ENCODE measurements at places on chromosomes 5 and 9. TPM values are rescaled to one million over a fixed set of nuclear protein-coding genes. Genes with fewer than 3 reads are reported as not detected.

Gene ZFP37
- total RNA-seq: 17.2 TPM

GRCh38 chr9:3976865-3977613, 322.8 kb downstream of the GLIS3 start:
- no peak for DNase-seq

DNA sequence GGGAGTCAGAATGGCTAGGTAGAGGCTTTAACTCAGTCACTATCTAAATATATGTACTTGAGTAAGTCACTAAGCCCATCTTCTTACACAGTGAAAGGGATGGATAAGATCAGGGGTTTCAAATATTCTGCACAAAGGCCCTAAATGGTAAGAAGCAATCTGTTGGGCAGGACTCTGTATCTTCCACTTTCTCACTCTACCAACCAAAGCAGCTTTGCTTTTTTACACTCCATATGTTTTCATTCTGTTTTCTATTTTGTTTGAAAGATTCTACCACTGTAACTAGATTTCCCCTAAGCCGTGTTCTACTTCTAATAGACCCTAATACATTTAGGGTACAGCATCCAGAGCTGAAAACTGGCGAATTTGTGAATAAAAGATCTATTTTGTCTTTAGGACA, 477.5 kb upstream of the NMUR2 start:
- no peak for DNase-seq

GRCh38 chr5:1882337-1883119, at the start of gene IRX4:
IRX4 (minus strand) TSS chr5:1882925; CDS start chr5:1882647, 278 bp downstream.
- DNase-seq: no peak

DNA sequence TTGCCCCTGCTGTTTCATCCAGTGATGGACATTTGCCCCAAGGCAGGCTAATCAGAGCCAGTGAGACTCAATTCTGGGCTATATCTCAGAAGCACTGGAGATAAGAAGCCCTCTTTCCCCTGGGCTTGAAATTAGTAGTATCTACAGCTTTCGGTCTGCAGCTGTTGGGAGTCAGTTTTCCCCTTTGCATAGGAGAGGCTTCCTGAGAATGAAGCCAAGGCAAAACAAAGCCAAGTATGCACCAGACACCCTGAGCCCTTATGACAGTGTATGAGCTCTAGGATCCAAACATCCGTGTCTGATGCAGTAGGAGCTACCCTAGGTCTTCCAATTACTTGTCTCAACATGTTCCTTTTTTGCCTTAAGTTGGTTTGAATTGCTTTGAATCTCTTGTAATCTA, 79.2 kb upstream of the PANK3 start:
- DNase-seq: no peak

All from uterus (tissue), 4 donors.